ENCODE measurements at places on chromosomes 4 and X. TPM values are rescaled to one million over a fixed set of nuclear protein-coding genes. Genes with fewer than 3 reads are reported as not detected.

The UTP3 gene
- total RNA-seq = 31.4 TPM

The CD38 gene
- not detected for total RNA-seq

The P2RY10 gene
- not detected for total RNA-seq

- DNase-seq = no peak
Observed at GRCh38 chr4:6606465-6607235, 31.7 kb downstream of the MAN2B2 start.

- DNase-seq = no peak
Observed at GRCh38 chrX:50779694-50780093, 34.3 kb downstream of the SHROOM4 start.

- no peak for DNase-seq
Observed at GRCh38 chr4:89022426-89023128, 34.4 kb downstream of the FAM13A start.

- DNase-seq = no peak
Observed at GRCh38 chr4:80062527-80062926, 10.5 kb downstream of the ANTXR2 start.

GRCh38 chr4:80183250-80184052 lies 13.9 kb upstream of the PRDM8 start:
- DNase-seq = peak; percentile 35

DNA sequence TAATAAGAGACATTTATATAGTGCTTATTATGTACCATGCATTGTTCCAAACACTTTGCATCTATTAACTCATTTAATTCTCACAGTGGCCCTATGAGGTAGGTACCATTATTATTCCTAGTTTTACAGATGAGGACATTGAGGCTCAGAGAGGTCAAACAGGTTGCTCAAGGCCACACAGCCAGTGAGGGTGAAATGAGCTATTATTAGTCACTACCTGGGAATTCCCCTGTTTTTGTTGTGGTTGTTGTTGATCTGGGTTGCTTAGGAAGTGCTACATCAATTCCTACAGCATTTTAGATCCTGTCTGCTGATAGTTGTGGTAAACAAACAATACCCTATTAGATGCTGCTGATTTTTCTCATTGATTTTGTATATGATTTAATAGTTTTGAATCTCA lies 41.2 kb downstream of the APLN start:
- DNase-seq = no peak

DNA sequence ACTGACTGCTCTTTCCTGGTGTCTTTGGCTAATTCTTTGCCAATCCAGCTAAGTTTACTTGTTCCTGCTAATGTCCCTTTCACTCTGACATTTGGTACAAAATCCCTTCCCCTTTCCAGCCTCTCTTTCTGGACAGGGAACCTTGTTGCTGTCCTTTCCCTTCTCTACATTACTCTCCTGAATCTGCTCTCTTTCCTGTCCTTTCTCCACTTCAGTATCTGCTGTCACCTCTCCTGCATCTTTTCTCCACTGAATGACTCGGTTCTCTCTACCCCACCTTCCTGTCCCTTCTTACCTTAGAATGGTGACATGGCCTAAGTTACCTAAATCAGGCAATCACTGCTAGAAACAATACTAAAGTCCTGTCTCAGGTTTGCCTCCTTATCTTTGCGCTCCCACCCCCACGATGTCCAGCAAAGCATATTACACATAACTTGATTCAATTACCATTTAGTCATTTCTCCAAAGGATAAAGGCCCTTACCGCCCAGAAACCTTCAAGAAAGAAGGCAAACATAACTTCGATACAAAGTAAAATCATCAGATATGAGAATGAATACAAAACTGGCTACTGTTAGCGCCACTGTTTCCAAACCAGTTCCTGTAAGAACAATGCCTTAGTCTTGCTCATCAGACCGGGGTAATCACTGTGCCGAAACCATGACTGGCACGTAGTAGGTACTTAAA lies 890 bp downstream of the BOD1L1 start:
- DNase-seq = peak; percentile 28

DNA sequence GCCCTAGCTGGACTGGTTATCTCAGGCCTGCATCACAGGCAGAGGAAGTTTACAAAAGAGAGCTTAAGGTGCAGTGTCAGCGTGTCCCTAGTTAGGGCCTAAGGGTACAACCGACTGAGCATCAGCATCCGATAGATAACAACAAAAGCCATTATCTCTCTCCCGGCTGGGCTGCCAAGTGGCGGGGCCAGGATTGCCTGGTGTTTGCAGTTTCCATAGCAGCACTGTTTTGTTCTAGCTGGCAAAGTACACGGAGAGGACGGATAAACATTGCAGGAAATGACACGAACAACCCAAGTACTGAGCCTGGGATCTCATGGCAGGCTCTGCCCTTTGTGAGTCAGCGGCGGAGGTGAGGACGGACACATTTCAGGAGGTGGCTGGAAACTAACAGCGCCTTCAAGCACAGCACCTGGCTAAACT lies 104.7 kb upstream of the NOCT start:
- DNase-seq = peak; percentile 87

GRCh38 chr4:70938086-70938485 lies 35.9 kb downstream of the MOB1B start:
- no peak for DNase-seq

DNA sequence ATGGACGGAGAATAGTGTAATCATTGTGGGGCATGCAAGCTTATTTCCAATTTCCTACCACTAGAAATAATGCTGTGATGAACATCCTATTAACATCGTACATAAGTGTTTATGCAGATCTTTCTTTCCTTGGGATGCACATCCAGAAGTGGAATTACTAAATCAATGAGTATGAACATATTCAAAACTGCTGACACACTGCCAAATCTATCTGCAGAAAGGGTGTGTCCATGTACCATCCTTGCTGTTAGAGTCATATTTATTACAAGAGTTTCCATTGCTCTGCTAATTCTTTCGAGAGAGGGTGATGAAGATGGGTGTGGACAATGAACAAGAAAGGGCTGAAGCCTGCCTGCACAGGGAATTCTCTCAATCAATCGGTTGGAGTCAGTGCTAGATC lies 82.6 kb downstream of the GPC4 start:
- peak; percentile 17 for DNase-seq

- no peak for DNase-seq
Observed at GRCh38 chrX:23935106-23935505, 27.3 kb downstream of the CXorf58 start.

- DNase-seq = no peak
Observed at GRCh38 chrX:119238557-119238956, 2.5 kb downstream of the PGRMC1 start.

- DNase-seq = no peak
Observed at GRCh38 chr4:87109945-87110344, 110.5 kb downstream of the KLHL8 start.

DNA sequence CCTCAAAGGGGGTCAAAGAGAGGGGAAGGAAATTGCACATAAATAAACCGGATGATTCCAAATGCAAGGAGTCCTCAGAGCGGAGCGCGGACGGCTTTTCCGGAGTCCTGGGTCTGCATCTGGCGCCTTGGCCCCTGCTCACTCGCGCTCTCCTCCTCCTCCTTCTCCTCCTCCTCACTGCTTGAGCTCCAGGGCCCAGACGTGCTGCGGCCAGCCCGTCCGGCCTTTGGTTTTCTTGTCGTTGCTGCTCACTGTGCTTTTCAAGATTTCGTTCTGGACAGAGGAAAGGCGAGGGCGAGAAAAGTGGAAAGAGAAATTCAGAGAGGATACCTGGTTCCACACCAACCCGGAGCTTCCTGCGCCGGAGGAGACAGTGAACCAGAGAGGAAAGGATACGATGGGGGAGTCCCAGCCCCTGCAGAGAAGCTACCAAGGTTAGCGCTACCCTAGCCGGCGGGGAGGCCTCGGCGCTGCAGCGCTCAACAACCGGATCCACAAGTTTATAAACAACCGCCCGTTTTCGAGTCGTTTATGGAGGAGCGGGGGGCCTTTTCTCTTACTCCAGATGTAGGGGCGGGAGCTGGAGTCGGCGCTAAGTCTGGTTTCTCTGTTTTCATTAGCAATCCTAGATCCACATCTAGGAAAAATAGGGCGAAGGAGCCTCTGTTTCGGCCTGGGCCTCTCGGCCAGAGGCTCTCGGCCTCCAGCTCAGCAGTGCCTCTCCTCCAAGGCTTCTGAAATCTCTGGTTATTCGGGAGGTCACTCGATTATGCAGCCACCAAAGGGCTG lies 2.7 kb downstream of the HAND2 start:
- no peak for DNase-seq

GRCh38 chr4:52259978-52260377 lies 208.9 kb downstream of the SPATA18 start:
- no peak for DNase-seq

- no peak for DNase-seq
Observed at GRCh38 chr4:26257850-26258249, 63.0 kb upstream of the RBPJ start.

GRCh38 chr4:31741326-31741725 lies 1021.2 kb downstream of the PCDH7 start:
- peak; percentile 50 for DNase-seq

- DNase-seq = peak; percentile 40
Observed at GRCh38 chr4:165288639-165289422, 38.6 kb upstream of the MSMO1 start.
